ENCODE measurements at places on chromosomes 5 and 9.

DNA sequence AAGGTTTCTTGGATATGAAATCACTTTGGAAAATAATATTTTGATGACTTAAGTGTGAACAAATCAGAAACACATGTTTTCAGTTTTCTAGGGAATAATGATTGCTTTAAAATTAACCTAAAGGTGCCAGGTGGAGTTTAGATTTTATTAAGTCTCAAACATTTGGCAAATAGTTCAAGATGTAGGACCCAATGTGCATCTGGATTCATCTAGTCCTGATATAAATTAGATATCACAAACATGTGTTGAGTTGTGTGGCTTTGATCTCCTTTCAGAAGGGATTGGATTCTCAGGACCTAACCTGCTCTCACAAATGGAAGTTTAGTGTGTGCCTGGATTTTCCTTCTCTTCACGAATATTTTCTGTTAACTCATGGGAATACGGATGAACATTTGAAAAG, 291.4 kb upstream of the ISL1 start:
- no peak for DNase-seq

DNA sequence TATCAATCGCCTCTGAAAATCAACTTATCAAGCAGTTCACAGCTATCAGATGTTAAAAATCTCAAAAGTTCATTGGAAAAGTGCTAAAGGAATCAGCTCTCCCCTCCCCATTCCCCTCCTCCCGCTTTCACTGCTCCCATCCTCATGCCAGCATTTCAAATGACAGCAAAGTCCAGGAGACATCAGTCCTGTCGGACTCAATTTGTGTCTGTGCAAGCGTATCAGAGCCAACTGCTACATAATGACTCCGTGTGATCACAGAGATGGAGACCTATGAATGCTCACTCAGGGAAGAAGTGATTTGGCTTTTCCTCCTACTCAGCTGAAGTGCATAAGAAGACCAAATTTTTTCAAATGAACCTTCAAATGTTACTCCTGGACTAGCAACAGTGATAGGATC, 937.2 kb upstream of the DMAC1 start:
- DNase-seq: no peak

DNA sequence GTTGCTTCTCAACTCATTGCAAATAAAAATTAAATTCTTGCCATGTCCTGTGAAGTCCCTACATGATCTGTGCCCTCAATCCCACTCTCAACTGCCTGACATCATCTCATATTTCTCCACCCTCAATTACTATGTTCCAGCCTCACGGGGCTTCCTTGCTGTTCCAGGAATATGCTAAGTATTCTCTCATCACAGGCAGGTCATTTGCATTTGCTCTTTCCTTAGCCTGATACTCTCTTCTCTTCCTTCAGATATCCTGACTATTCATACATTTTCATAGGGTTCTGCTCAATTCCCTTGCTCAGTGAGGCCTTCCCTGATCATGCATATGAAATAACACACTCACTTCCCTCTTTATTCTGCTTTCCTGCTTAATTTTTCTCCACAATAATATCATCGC, 135.1 kb upstream of the DAB2 start:
- no peak for DNase-seq

GRCh38 chr9:115262477-115262876, 144.5 kb upstream of the TNC start:
- DNase-seq: peak; percentile 3

DNA sequence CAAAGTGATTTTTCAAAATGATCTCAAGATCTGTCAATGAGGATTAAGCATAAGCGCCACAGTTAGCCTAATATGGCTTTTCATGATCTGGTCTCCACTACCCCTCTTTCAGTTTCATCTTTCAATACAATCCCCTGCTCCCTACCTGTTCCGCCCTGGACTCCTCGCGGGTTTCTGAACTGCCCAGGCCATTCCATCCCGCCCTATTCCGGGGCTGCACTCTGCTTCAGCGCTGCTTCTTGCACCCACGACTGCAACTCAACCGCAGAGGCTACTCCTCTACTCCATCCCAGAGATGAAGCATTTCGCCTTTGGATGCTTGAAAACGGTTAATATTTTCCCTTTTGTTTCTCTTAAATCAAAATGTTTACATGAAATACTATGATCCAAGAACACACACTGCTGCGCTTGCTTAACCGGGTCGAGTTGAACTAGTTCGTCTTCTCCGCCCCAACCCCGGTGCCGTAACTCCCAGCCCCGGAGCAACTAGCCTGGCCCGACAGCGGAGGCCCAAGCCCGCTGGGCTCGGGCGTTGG, 716 bp upstream of the OTULIN start:
- peak; percentile 74 for DNase-seq

DNA sequence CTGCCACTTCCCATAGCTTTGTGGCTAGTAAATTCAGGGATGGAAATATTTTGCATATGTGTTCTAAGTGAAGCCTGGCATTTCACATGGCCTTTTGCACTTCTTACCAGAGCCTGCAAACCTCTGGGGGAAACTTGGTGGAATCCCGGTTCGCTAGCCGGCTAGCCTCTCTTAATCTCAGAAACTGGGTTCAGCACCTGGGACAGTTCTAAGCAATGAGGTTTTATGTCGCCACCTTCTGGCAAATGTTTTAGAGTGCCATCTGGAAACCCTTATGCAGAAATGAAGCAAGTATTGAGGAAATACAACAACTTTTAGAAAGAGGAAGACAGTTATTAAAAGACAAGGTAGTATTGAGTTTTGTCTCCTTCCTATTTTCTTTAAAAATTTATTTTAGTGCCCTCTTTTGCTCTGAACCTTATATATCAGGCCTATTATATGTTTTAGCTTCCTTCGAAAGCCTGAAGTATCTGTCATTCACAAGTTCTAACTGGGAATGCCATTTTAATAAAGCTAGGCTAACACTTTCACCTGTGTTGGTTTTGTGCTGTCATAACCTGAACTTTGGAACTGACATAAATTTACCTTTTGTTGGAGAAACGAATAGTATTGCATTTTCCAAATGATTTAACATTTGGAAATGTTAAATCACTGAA, 963 bp upstream of the HTR1A start:
- DNase-seq: peak; percentile 75
